Activated CD8-positive, alpha-beta memory T cell treated with anti-CD3 and anti-CD28 coated beads for 24 hours (primary cell): ENCODE measurements at places on chromosomes 16 and 17.

- no peak for DNase-seq
Observed at GRCh38 chr17:46881015-46881414, 29.6 kb downstream of the WNT9B start.

DNA sequence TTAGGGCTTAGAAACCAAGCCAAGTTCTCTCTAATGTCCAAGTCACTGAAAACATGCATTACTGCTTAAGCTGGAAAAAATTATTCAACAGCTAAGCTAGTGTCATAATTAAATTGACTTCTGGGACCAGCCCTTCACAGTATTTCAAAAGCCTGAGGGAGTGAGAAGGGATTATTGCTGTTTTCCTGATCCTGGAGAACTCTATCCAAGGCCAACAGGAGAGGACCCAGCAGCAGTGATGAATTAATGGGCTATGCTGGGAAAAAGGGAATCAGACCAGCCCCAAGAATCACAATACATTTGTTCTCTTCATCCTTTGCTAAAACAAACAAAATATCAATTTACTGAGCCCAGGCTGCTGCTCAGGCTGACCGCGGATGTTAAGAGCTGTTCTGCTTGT lies 34.5 kb upstream of the CLEC3A start:
- DNase-seq: no peak

GRCh38 chr17:16463358-16464302 lies 28.4 kb downstream of the LRRC75A start:
- DNase-seq: no peak

- no peak for DNase-seq
Observed at GRCh38 chr17:15351478-15351840, 10.1 kb upstream of the TEKT3 start.

DNA sequence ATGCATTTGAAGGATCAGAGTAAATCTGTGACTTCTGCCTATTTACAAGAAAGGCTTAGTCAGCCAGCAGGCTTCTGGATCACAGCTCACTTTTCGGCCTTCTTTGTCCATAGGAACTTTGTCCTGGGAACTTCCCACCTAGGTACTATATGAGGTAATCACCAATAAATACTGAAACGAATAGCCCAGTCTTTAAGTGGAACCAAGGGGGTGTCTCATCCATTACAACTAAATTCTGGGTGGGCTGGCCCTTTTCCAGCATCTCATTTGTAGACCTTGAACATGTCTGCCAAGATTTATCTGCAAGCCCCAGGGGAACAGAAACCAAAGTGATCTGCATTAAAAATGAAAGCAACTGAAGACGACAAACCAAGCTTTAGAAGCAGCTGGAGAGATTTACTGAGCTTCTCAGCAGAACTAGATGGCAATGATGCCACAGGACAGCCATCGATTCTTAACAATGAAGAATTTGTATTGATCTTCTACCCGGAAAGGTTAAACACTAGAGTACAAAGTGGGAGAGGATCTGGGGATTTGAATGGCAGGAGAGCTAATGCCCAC lies 55.5 kb downstream of the SNX11 start:
- DNase-seq: no peak

DNA sequence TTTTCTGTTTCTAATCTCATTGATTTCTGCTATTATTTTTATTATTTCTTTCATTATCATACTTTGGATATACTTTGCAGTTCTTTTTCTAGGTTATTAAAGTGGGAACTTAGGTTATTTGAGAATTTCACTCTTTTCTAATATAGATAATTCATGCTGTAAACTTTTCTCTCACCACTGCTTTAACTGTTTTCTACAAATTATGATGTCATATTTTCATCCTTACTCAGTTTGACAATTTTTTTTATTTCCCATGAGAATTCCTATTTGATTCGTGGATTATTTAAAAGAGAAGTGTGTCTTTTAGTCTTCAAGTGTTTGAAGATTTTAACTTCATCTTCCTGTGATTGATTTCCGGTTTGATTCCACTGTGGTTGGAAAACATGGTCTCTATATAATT lies 336.8 kb upstream of the SALL1 start:
- no peak for DNase-seq

GRCh38 chr16:80117556-80118130 lies 423.1 kb upstream of the DYNLRB2 start:
- DNase-seq: no peak

DNA sequence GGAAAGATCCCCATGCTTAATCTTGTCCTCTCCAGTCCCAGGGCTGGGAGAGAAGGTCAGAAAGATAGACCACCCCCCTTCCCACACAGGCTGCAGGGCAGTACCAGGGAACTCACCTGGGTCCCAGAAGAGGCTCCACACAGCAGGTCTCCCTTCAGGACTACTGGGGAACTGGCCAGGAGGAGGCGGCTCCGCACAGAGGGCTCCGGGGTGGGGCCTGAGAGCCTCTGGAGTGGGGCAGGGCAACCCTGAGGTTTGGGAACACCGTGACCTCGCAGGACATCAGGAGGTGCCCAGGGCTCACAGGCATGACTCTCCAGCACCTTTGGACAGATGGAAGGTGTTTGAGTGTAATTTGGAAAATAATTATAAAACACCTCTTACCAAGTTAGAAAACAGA lies 11.0 kb downstream of the ABCA3 start:
- DNase-seq: no peak

DNA sequence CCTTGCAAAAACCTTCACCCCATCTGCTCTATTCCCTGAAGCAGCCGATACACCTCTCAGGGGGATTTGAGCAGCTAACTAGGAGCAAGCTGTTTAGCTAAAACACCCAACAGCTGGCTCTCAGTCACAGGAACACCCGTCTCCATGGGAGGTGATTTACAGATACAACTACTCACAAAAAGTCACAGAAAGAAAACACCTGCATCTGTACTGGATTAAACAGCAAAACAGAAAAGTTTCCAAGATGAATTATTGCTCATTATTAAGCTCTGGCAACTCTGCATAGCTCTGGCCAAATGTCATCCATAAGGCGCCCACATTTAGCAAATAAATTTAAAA lies 22.3 kb downstream of the GJC1 start:
- no peak for DNase-seq

DNA sequence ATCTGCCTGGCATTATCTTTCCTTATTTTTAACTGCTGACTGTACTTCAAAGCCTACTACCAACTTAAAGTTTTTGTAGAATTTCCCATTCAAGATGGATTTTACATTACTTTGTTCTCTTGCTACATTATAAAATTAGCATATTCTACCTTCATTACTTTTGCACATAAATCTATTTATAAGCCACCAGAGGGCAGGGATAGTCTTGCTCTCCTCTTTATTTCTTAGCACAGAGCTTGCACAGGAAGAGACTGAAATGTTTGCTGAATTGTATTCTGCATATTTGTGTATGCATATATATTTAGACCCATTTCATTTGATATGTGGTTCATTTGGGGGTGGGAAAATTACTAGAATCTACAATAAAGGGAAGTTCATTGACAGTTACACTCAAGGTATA lies 108.0 kb downstream of the SKAP1 start:
- DNase-seq: no peak

DNA sequence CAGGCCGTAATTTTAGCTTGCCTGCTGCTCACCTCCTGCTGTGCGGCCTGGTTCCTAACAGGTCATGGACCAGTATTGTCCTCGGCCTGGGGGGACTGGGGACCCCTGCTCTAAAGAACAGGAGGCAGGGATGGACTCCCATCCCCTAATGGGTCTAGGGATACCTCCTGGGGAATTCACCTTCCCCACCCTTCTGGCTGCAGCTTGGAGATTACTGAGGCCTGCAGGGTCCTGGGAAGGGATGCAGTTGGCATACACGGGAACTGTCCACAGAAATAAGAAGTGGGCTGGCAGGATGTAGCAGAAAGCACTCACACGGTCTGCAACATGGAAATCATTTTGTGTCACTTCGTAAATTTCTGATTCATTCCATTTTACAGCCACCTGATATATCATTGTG lies 123.0 kb downstream of the C16orf95 start:
- DNase-seq: no peak

DNA sequence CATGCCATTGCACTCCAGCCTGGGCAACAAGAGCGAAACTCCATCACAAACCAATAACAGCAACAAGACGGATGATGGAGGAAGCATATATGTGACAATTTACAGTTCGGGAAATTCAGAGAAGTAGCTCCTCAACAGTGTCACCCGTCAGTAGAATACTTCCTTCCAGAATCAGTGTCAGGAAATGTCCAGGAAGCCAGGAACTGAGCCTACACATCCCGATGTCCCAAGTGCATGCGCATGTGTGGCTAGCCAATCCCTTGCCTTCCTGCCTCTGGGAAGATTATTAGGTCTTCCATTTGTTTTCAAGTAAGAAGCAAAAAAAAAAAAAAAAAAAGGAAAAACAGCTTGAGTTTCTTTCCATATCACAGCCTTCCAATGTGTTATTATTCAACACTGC lies 1.4 kb upstream of the PITPNC1 start:
- no peak for DNase-seq
